Kasumi-1 (cell line): ENCODE measurements at places on chromosomes 11 and 22.

- no peak for DNase-seq
Observed at GRCh38 chr11:116890607-116891006, 53.2 kb upstream of the APOA1 start.

GRCh38 chr11:9074338-9075029, 16.9 kb downstream of the SCUBE2 start:
- DNase-seq = no peak

- DNase-seq = no peak
Observed at GRCh38 chr11:132674151-132674550, 858.1 kb downstream of the OPCML start.

DNA sequence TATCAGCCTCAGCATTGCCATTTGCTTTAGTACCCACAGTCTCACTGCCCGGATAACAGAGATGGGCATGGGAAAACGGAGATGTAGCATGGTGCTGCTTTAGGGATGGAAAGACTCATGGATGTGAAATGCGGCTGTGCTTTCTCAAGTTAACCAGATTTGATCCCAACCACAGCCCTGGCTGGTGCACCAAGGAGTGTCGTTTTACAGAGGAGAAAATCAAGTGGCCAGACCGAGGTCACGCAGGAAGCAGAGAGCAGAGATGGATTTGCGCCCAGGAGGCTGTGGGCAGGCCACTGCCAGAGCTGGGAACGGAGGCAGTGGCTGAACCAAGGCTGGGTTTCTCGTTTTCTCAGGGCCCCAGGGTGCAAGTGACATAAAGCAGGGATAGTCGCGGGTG, 9.0 kb downstream of the MB start:
- DNase-seq = no peak

DNA sequence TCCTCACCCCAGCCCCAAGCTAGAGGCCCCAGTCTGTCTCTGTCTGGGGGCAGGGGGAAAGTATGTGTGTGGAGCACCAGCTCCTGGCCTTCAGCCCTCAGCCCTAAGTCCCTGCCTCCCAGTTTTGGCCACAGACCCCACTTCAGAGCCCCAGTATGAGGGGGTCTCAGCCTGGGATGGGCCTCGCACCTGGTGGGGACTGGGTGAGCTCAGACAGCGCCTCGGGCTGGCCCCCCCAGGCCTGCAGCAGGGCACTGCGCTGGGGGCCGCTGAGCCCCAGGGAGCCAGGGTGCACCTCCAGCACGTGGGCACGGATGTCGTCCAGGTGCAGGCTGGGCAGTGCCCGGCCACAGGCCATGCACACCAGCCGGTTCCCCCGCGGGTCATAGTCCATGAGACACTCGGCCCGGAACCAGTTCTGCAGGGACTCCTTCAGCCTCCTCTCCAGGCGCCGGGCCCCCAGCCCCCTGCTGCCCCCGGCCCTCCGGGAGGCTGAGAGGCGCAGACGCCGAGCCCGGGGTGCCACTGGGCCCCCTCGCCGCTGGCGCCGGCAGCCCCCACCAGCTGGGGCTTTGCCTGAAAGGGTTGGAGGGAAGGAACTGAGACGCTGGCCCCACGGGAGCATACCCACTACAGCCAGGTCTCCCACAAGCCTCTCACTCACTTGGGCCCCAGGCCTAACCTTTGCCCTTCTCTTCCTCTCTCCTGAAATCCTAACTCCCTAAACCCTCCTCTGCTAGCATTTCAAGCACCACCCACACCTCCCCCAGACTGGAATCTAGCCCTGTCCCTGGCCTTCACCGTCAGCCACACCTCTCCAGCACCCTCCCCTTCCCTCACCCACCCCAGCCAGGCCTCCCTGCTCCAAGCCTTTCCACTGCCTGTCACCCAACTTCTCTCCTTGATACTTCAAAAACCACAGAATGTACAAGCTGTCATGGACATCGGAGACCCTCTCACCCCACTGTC, 3.6 kb downstream of the ZFTA start:
- no peak for DNase-seq

- no peak for DNase-seq
Observed at GRCh38 chr11:35955636-35956035, 11.8 kb downstream of the LDLRAD3 start.

GRCh38 chr11:36248436-36248835, 40.8 kb downstream of the COMMD9 start:
- DNase-seq = no peak

DNA sequence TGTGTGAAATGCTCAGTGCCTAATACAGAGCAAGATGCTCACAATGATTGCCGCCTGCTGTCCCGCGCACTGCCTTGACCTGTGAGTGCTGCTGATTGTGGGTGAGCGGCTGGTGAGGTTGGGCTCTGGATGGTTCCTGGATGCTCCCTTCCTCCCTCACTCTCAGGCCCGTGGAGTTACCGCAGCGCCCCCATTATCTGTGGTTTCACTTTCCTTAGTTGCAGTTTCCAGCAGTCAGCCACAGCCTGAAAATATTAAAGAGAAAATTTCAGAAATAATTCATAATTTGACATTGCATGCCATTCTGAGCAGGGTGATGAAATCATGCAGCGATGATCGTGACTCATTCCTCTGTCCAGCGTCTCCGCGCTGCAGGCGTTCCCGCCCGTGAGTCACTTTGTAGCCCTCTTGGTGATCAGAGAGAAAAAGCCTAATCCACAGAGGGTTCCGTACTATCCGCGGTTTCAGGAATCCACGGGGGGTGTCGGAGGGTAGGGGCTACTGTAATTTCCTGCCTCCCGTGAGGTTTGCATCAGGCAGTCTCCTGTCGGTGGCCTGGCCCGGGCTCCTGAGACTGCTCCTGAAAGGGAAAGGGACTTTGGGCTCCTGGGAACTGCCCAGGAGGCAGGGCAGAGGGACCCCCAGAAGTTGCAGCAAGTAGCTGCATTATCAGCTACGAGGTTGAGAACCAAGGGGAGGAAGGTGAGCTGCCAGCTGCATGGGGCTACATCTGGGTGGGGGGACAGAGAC, 10.6 kb downstream of the RPL3 start:
- DNase-seq = no peak

DNA sequence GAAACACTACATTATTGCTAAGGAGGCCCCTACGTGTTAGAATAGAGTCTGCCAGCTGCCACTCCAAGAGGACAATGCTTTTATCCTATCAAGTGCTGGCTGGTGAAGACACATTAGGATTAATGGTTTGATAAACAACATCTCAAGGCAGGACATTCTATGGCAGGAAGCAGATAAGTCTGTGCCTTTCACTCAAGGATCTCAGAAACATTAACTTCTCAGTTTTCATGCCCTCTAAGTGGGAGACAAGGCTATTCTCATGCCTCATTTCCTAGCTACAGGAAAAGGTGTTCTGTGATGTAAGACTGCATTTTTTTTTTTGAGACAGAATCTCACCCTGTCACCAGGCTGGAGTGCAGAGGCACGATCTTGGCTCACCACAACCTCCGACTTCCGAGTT, 23.5 kb upstream of the TIMP3 start:
- no peak for DNase-seq

- peak; percentile 61 for DNase-seq
Observed at GRCh38 chr11:554428-555226, 5.9 kb downstream of the LMNTD2 start.

GRCh38 chr11:113289431-113290187, 24.8 kb upstream of the TTC12 start:
- DNase-seq = peak; percentile 38

GRCh38 chr11:65920372-65920802, 1.2 kb downstream of the DRAP1 start:
- DNase-seq = no peak

DNA sequence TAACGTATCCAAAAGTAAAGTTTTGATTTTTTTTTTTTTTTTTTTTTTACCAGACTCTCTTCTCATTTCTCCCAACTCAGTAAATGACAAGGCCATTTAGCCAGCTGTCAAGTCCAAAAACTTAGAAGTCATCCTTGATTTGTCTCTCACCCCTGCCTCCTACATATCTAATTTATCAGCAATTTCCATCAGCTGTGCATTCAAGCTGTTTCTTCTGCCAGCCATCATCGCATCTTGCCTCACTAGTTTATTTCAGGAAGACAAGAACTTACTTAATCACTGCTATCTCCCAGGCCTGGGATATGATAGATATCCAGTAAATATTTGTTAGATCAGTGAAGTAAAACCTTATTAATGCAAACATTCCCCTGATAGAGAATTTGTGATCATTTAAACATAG, 47.6 kb downstream of the SCGB1A1 start:
- DNase-seq = no peak
